ENCODE measurements at places on chromosomes 1 and 21. TPM values are rescaled to one million over a fixed set of nuclear protein-coding genes. Genes with fewer than 3 reads are reported as not detected.

Gene BRINP3
- not detected for total RNA-seq

Gene PYHIN1
- not detected for total RNA-seq

Gene ACTA1
- total RNA-seq, result not detected

GRCh38 chr1:51623025-51623424 is 6.1 kb downstream of the OSBPL9 start:
- DNase-seq, result no peak

DNA sequence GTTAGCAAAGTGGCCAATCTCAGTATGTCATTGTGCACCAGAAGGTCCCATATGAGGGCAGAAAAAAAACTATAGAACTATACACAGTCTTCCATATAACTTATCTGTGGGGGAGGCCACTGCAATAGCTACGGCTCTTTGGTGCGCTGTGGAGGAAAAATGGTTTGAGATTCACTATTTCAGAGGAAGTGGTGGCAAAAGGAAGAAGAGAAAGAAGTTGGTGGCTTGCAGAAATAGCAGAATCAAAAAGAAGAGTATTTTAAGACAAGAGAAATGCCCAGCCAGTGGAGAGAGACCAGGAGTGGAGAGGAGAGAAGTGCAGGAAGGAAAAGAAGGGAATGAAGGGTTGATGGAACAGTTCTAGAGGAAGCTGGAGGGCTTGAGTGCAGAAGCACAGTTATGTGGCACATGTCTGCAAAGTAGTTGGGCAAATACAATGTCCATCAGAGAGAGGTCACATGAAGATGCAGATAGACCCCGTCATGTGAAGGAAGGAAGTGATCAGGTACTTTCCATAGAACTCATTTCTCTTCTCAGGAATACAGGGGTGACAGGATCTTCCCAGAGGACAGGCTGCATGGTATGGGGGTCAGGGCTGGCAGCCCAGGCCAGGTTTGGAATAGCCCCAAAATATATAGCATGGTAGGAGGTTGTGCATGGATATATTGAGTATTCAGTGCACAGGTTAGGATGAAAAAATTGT is 64.6 kb downstream of the RUNX1 start:
- DNase-seq, result no peak

DNA sequence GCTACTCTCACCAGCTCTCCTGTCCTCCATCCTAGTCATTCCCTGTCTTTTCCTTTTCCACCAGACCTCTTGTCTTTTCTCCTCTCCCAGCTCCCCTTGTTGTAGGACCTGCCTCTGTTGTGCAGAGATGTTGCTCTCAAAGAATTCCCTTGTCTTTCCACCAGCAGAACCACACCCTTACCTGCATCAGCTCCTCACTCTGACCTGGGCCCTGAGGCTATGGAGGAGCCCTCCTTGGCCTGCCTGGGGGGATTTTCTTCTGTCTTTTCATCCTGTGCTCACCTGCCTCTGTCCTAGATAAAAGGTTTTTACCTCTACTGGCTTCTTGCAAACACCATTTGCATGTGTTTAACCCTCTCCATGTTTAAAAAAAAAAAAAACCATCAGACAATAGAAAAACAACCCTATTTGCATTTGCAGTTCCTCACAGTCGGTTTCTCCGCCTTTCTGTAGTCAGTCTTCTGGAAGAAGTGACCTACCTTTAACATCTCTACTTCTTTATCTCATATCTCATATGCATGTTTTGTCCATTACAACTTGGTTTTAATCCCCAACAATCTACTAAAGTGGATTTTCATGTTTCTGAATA is 12.1 kb downstream of the FCRL5 start:
- DNase-seq, result no peak

DNA sequence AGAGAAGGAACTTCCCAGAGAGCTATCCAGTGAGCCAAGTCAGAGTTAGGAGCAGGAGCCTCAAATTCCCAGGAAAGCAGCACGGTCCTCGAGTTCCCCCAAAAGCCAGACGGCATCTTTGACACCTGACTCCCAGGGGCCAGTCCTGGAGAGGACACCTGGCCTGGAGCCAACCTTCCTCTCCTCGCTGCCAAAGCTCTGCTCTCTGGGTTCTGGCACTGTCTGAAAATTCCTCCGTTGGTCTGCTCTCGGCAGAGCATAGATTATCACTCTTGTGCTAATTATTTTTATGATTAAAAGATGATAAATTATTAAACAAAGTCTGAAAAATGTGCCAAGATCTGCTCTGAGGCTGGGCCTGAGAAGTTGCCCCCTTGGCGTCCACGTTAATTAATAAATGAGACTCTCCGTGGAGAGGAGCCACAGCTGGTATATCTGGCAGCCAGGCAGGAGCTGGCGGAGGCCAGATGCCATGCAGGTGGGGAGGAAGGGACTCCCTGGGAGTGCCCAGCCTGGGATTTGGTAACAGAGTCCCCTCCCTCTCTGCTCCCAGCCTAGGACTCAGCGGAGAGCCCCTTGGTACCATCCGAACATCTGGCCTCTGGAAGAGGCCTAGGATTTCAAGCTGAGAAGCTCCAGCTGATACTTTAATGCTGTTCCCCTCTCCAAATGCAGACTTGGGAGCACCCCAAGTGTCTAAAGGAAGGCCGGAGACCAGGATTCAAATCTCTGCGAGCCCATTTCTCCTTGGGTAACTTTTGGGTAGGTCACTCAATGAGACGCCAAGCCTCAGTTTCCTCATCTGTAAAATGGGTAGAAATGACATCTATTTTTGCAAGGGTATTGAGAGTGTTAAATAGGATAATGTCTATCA is 163.7 kb upstream of the POU3F1 start:
- DNase-seq, result no peak

GRCh38 chr1:15717418-15718125 is 18.5 kb upstream of the SLC25A34 start:
- DNase-seq, result no peak

DNA sequence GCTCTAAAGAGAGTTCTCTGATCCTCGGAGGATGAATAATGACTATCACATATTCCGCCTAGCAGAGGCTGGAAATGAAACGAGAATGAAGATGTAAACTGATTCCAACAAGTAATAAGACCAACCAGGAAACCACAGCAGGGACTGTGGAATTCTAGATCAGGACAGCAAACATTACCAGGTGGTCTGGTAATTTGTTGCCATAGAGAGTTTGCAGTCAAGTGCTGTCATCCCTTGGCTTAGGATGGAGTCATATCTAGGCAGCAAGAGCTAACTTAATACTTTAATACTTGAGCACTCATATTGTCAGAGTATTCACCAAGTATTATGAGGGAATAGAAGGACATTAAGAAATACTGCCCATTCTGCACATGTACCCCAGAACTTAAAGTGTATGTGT is 45.1 kb upstream of the MUTYH start:
- DNase-seq, result no peak

DNA sequence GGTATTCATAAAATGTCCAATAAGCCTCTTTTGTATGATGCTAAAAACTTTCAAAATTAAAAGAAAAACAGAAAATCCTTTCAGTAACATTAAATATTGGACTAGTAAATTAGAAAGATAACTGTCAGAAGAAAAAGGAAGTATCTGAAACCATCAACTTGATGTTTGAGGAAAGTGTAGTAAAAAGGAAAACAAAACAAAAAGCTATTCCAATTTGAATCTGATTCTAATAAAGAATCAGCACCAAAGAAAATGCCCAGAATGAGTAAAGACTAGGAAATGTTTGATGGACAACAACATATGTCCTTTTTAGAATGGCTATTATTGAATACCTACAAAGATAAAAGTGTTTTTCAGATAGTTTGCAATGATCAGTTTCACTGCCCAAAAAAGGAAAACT is 79.9 kb upstream of the RBM34 start:
- no peak for DNase-seq

Data from renal cortical epithelial cell (primary cell).